Fibroblast of skin of back (primary cell): ENCODE measurements at places on chromosomes 1 and 21.

- peak; percentile 10 for DNase-seq
These were observed 876 bp downstream of the LRRC7 start for GRCh38 chr1:69568421-69569174.

DNA sequence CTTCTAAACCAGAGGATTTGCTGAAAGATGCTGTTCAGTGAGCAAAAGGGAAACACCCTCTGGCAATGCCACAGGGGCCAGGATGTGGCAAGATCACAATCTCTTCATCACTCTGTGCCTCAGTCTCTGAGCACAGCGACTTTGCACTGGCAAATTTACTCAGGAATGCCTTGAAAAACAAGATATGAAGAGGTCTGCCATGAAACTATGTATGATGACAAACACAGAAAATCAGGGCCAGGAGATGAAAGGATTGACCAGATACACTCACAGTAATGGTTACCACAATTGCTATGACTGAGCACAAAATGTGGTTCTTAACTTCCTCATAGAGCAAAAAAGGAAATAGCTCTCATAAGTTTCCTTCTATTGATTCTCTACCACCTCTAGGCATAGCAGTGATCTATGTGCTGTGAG is 5.8 kb downstream of the TTC13 start:
- DNase-seq: peak; percentile 48

DNA sequence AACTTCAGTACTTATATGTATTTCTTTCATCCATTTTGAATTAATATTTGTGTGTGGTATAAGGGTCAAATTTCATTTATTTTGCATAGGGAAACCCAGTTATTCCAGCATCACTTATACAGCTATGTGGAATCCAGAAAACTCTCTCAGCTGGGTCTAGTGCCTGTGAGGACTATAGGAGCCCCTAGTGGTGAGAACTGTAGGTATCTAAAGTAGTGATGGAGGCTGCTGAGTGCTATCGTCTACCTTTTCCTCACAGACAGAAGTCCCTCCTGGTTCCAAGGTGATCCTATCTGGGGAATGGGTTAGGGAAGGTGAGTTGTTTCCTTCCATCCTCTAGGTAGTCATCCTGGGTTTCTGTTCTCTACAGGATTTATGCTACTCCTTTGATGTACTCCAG is 352.0 kb upstream of the C1orf87 start:
- DNase-seq: no peak

DNA sequence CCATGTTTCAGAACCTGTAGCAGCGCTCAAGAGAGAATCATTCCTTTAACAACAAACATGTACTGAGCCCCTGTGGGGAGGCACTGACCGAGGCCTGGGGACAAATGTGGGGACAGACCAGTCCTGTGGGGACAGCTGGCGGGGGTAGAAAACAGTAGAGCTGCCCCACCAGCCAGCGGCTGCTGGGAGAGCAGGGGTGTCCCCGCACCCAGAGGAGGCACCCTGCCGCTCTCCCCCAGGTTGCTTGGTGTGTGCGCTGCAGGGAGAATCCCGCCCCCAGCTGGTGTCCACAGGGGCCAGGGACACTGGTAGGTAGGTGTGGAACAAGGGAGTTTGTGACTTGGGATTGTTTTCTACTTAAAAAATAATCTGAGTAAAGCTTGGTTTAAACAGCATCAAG is 62.1 kb downstream of the ADARB1 start:
- no peak for DNase-seq

- no peak for DNase-seq
These were observed 59.8 kb upstream of the ATP1B1 start for GRCh38 chr1:169046671-169047070.

DNA sequence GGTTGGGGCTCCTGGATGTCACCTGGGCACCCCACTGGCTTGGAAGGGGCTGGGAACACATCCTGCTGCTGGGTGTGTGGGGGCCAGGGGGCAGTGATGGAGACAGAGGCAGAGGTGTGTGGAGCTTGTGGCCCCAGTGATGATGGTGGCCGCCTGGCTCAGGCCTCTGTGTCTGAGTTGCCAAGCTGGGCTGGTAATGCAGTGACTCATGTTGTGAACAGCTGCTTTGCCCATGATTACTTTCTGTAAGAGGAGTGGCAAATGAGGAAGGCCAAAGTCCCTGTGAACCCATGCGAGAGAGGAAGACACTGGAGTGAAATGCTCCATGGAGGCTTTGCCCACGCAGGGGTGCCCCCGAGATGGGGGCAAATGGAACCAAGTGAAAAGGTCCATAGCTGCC is 86.8 kb downstream of the KCNJ6 start:
- DNase-seq: peak; percentile 72

DNA sequence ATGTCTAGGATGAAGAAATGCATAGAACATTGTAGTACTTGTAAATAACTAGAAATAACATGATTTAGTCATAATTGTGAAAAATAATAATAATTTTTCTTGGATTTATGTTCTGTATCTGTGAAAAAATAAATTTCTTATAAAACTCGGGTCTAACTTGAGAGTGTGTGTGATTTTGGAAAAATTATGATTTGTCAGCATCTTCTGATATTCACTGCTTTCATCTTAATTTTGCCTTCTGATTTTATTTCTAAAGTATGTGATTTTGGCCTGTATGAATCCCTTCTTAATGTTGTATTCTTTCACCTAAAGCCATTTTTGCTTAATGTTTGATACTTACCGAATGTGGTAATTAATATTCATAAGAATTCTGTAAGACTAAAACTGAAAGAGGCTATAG is 14.3 kb downstream of the IFI44 start:
- DNase-seq: no peak
